Renal cortex interstitium (tissue), 15 donors: ENCODE measurements at places on chromosomes 7 and 10. TPM values are rescaled to one million over a fixed set of nuclear protein-coding genes. Genes with fewer than 3 reads are reported as not detected.

- no peak for DNase-seq
Measured at GRCh38 chr7:19958309-19958896, 185.0 kb upstream of the TMEM196 start.

Gene CNPY1
- not detected for polyA plus RNA-seq

Gene AKAP9
- 87.1 TPM for polyA plus RNA-seq

DNA sequence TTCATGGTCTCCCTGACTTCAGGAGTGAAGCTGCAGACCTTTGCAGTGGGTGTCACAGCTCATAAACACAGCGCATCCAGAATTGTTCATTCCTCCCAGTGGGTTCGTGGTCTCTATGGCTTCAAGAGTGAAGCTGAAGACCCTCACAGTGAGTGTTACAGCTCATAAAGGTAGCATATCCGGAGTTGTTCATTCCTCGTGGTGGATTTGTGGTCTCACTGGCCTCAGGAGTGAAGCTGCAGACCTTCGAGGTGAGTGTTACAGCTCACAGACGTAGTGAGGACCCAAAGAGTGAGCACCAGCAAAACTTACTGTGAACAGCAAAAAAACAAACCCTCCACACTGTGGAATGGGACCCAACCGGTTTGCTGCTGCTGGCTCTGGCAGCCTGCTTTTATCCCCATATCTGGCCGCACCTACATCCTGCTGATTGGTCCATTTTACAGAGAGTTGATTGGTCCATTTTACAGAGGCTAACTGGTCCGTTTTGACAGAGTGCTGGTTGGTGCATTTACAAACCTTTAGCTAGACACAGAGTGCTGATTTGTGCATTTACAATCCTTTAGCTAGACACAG lies 308.8 kb downstream of the PTPRN2 start:
- DNase-seq: no peak
